GM04504 (cell line): ENCODE measurements at places on chromosomes 6 and 20.

DNA sequence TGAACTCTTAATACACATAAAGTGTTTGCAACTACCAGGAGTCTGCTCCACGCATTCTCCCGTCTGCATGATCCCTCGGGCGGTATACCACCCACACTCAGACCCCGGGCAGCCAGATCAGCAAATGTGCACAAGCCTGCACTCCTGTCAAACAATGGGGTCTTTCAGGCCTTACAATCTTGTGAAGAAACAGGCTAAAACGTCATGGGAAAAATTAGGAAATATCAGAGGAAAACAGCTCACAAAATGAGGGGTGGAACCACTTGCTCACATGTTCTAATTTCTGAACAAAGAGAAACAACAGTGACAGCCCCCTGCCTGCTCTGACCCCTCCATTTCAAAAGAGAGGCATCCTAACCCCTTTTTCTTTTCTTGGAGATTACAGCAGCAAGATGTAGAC is 69.4 kb downstream of the BACH2 start:
- DNase-seq: no peak

DNA sequence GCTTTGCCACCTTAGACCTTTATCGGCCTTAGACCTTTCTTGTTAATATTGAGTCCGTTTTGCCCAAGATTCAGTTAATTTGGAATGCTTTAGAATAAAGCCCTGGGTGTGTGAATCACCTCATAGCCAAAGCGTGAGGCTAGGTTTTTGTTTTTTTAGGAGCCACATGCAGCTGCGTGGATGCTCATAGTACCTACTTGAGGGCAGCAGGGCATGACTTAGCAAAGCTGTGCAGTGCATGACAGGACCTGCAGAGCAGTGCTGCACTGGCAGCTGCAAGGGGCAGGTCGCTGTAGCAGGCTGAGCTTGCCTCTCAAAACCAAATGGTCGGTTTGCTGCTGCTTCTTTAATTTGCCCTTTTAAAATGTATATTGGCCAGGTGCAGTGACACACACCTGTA is 116.1 kb downstream of the JAG1 start:
- no peak for DNase-seq

DNA sequence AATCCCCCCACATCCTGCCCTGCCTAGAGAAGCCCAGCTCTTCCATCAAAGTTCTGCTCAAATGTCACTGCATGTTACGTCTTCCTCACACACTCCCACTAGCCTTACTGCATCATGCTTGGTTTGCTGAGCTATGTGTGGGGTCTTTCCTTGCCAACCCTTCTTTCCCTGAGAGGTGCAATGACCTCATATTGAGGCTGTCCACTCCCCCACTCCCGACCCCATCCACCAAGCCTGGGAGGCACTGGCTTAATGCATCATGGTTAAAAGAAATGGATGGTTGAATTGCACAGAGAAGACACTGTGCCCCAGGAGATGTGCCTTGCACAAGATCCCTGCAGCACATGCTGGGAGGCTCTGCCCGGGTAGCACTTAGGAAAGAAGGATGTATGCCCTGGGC is 7.7 kb upstream of the IRF4 start:
- DNase-seq: no peak

DNA sequence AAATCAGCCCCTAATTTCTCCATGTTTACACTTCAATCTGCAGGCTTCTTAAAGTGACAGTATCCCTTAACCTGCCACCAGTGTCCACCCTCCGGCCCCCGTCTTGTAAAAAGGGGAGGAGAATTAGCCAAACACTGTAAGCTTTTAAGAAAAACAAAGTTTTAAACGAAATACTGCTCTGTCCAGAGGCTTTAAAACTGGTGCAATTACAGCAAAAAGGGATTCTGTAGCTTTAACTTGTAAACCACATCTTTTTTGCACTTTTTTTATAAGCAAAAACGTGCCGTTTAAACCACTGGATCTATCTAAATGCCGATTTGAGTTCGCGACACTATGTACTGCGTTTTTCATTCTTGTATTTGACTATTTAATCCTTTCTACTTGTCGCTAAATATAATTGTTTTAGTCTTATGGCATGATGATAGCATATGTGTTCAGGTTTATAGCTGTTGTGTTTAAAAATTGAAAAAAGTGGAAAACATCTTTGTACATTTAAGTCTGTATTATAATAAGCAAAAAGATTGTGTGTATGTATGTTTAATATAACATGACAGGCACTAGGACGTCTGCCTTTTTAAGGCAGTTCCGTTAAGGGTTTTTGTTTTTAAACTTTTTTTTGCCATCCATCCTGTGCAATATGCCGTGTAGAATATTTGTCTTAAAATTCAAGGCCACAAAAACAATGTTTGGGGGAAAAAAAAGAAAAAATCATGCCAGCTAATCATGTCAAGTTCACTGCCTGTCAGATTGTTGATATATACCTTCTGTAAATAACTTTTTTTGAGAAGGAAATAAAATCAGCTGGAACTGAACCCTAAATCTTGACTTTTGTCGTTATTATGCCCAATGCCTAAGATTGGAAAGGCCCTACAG is 4.5 kb downstream of the SOX4 start:
- DNase-seq: no peak

- DNase-seq: no peak
Observed at GRCh38 chr6:121504227-121504626, 68.8 kb downstream of the GJA1 start.

DNA sequence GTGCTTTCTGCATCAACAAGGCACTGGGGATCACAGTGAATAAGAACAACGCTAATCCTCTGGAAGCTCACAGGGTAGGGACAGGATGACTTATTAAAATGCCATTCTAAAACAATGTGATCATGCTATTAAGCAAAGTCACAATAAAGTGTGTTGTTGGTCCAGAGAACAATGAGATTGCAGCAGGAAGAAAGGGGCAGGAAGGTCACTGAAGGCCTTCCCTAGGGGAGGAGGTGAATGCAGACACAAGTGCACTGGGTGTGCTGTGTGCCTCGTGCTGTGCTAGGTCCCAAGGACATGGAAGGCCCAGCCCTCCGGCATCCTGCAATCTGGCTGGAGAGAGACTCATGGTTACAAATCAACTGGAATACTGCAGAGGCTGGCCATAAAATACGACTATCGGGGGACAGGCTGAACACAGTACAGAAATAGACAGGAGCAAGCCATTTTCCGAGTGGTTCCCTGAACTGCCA is 55.7 kb downstream of the LYRM4 start:
- no peak for DNase-seq

DNA sequence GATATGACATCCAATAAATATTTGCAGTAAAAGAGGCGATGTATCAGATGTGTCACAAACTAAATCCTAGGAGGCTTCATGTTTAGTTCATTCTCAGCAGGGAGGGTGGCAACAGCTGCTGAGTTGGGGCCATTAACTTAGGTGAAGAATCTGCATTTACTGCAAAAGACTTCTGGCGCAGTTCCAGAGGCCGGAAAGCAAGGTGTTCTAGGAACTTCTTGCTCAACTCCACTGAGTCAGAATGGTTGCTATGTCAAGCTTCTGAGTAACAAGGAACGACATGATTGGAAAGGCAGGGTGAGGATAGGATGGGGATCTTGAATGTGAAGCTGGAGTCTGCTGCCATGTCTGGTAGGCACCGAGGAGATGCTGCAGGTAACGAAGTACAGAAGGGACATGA is 11.7 kb downstream of the ADNP start:
- no peak for DNase-seq

GRCh38 chr6:52336919-52337561 is 24.9 kb upstream of the PAQR8 start:
- DNase-seq: no peak

GRCh38 chr20:21523895-21524294 is 10.0 kb upstream of the NKX2-2 start:
- no peak for DNase-seq

GRCh38 chr20:34881689-34882088 is 5.3 kb downstream of the ACSS2 start:
- no peak for DNase-seq

GRCh38 chr6:1377526-1377925 is 11.8 kb upstream of the FOXF2 start:
- no peak for DNase-seq

GRCh38 chr6:9139746-9140145 is 704.4 kb upstream of the SLC35B3 start:
- DNase-seq: peak; percentile 72

- DNase-seq: no peak
Observed at GRCh38 chr6:116672306-116672705, 3.7 kb upstream of the ZUP1 start.

GRCh38 chr6:88808381-88808780 is 155.0 kb downstream of the RNGTT start:
- DNase-seq: no peak

GRCh38 chr20:1894951-1895673 is at the start of gene SIRPA:
TSS of gene SIRPA (plus strand) at chr20:1895407. CDS start at chr20:1895448, 41 bp downstream.
- peak; percentile 40 for DNase-seq

DNA sequence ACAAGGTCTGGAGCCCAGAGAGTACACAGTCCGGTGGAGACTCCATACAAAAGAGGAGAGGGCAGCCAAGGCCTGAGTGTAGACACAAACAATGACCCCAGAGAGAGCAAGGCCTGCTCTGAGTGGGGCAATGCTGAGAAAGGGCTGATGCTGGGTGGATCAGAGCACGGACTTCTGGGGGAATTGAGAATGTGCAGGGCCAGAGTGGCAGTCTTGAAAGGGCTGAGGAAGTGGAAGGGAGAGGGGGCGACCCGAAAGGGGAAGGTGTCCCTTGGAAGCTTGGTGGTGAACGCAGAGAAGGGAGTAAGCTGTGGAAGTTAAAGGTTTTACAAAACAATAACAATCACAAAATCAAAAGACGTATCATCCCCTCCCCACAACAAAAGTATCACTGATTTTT is 12.0 kb upstream of the GRM4 start:
- no peak for DNase-seq

DNA sequence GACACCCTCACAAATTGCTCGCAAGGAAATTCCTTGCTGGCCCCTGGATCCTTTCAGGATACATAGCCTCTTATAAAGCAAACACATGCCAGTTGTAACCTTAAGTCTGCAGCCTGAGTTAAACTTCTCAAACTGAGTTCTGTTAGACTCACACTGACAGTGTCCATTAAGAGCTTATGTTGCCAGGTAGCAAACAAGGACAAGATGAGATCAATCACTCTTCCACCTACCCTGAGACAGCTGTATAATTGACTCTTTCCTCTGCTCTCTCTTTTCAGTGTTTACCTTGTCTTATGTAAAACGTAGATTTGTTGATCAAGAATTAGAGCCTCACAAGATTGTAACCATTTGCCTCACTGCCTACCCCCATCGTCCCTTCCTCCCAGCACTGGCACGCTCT is 359.8 kb downstream of the EPM2A start:
- DNase-seq: no peak

DNA sequence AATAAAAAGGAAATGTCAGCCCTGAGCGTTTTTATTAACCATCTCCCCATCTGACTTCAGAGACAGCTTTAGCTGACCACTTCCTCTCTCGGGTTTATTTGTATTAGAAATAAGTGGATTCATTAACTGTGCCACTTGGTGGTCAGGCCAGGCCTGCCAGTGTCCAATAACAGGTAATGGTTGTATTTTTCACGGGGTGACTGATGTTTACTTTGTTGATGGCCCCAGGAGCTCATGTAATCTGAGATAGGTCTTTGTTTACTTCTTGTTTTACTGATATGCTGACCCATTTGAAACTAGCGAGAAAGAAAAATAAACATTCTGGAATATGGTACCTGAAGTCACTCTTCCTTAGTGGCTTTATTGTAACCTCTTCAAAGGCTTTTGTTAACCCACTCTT is 504.3 kb upstream of the SLC35B3 start:
- no peak for DNase-seq

DNA sequence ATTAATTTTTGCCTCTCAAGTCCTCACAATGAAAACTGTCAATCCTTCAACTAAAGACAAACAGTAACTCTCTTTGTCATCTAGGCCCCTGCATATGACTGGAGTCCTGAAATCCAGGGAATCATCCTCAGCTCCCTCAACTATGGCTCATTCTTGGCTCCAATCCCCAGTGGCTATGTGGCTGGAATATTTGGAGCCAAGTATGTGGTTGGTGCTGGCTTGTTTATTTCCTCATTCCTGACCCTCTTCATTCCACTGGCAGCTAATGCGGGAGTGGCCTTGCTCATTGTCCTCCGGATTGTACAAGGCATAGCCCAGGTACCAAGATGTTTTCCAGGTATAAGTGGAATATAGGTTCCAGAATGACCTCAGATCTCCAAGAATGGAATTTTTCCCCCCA is 15.4 kb downstream of the SLC17A4 start:
- peak; percentile 3 for DNase-seq

DNA sequence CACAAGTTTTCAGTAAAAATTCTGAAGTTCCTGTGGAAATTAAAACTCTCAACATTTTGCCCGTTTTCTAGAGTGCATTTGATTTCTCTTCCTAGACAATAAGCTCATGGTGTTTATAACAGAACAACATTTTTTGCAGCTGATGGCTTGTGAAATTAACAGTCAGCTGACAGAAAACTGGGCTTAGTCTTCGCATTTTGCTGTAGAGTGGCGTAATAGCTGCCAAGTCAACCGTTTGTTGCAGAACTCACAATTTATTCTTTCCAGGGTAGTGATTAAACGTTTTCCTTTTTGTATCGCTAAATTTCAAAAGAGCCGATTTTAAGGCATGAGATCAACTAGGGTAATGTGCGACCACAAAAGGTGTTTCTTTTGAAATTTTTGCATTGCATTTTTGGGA is 1.4 kb downstream of the SPO11 start:
- peak; percentile 13 for DNase-seq

DNA sequence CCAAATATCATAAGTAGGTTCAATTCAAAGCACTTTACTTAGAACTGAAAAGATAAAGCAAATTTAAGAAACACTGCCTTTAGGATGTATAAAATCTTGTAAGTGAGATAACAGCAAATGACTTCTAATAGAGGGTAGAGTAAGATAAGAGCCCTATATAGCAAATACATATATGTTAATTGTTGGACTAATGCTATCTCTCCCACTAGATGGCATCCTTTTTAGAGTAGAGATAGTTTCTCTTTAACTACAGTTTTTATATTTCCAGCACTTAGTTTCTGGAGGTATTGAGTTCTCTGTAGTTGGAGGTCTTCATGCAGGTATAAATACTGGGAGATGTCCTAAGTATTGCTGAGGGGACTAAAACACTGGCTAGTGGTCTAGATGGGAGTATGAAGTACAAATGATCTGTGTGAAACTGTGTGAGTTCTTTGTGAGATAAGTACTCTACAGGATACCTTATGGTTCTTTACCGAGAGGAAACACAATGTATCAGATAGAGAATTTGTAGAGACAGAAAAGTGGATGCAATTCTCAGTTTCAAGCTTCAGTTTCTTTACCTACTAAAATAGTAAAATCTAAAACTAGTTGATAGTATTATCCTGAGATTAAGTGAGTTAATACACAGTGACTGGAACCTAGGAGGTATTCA is 399.3 kb downstream of the KHDRBS2 start:
- no peak for DNase-seq

GRCh38 chr6:149190224-149190831 is 127.2 kb upstream of the TAB2 start:
- no peak for DNase-seq
